ENCODE measurements at places on chromosomes 1 and 21.

DNA sequence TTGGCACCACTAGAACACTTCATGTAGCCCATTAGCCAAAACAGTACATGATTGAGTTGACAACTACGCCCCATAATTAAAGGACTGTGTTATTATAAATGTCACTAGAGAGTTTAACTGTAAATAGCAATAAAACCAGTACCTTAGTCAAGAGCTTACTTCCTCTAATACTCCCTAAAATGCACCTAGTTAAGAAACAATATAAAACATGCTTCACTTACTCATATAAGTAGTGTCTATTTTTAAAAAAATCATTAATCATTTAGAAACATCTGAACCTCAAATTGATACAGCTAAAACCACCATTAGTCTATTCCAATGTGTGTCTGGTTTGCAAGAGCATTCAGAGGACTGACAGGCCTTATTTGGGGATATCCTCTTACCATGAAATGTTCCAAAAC is 25.3 kb downstream of the PTP4A2 start:
- no peak for DNase-seq

DNA sequence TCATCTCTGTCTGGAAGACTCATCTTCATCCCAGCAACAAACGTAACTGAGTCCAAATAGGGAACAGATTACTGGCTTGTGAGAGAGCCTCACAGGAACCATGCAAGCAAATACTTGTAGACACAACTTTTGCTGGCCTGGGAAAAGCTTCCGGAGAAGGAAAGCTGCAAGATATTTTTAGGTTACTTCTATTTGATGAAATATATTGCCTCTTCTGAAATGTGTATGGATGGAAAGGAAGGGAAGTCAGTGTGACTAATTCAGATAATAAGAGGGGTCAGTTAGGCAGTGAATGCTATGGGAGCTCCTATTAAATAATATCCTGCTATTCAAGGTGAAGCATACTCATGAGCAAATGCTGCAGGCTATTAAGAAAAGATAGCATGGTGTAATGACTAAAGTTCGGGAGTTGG is 20.4 kb upstream of the FGGY start:
- DNase-seq = no peak

DNA sequence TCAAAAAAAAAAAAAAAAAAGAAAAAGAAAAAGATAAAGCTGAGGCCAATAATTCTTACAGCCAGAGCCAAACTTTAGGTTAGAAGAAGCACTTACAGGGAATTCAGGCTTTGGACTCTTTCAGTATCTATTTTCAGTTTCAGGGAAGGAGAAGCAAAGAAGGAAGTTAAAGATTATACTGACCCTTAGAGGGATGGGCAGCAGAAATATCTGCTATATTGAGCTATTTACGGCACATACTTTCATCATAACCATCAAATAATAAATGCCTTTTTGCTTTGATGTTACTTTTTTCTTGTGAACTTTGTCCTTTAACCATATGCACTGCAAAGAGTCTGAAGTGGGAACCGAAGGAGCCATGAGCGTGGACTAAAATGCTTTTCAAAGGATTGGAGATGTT is 42.0 kb downstream of the TM2D1 start:
- DNase-seq = no peak

DNA sequence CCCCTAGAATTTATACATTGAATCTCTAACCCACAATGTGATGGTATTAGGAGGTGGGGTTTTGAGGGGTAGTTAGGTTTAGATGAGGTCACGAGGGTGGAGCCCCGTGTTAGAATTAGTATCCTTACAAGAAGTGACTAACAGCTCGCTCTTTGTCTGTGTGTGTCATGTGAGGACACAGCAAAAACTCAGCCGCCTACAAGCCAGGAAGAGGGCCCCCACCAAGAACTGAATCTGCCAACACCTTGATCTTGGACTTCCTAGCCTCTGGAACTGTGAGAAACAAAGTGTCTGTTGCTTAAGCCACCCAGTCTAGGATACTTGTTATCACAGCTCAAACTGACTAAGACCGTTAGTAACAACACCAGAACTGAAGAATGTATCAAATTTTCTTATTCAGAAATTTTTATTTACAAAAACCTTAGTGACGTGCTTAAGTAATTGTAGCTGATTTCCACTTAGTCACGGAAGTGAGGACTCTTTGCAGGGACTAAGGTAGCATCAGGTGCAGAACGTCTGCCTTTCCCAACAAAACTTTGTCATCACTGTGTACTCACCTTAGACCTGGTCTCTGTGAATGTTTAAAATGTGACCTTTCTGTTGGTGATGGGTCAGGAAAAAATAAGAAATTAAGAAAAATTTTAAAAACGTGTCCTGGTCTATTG is 24.5 kb upstream of the LRRC8C start:
- no peak for DNase-seq

GRCh38 chr1:236535662-236536161 is 11.9 kb downstream of the LGALS8 start:
- no peak for DNase-seq

GRCh38 chr1:19706136-19706535 is 41.5 kb downstream of the HTR6 start:
- DNase-seq = no peak

- no peak for DNase-seq
Measured at GRCh38 chr1:21574466-21575151, 65.4 kb downstream of the ALPL start.

DNA sequence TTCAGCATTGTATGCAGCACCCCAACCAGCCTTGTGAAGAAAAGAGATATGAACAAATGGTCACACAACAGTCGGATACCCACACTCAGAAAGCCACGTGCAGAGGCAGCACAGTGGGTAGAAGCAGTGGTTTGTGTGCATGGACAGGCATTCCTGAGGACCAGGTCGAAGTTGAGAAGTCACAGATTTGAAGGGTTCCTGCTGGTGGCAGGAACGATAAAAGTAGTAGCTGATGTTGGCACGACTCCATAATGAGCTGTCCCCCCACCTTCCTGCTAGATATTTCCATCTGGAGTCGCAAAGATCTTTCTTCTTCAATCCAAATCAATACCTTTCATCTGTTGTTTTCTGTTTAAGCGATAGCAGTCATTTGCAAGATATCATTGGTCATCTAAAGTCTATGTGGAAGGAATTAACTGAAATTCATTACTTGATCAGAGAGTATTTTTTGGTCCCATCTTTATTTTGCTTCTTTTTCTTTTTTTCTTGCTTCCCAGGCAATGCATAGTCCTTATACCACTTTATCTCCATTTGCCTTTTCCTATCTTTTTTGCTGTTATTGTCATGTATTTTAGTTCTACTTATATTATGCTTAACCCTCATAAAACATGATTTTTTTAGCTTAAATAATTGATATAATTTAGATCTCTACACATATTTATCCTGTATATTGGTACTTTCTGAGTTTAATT is 176.4 kb downstream of the DHRS3 start:
- no peak for DNase-seq

DNA sequence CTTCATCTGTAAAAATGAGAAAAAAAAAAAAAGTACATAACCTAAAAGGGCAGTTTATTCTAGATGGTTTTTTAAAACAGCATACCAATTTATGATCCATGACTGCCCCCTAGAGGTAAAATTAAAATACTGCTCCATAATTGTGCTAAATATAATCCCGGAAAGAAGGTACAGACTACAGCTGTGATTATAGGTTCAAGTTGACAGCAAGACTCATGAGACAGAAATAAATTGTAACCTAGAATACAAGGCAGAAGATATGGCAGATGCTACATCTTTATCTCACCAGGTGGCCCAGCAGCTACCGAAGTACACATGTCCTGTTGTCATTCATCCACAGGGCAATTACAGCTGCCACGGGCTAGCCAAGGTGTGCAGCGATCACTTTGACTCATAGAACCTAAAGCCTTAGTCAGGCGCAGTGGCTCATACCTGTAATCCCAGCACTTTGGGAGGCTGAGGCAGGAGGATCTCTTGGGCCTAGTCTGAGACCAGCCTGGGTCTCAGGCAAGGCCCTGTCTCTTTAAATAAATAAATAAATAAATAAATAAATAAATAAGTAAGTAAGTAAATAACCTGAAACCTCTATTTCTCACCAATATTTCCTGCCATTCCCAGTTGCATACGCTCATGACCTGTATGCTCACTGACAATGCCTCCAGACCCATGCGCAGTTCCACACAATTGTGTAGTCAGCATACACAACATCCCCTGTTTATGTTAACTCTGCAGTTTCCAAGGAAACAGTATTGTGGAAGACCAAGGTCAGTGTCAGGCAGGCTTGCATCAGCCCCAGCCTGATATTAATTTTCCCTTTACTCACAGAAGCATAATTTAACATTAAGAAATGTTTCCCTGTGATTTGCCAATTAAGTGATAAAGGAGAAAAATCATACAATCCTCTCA is 18.3 kb upstream of the PPIE start:
- no peak for DNase-seq

DNA sequence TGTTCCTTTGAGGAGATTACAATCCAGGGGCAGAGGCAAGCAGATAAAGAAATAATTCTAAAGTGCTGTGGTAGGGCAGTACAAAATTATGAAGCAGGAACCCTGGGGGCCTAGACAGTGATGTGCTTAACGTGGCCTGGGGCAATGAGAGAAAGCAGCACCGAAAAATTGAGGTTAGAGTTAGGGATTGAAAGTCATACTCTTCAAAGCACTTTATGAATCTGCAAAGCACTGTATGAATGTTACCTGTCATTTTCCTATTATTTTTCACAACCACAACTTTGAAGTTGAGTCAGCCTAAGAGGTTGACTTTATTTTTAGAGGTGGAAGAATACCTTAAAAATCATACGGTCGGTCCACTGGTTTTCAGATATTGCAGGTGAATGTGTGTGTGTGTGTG is 183.4 kb upstream of the NFIA start:
- DNase-seq = no peak

DNA sequence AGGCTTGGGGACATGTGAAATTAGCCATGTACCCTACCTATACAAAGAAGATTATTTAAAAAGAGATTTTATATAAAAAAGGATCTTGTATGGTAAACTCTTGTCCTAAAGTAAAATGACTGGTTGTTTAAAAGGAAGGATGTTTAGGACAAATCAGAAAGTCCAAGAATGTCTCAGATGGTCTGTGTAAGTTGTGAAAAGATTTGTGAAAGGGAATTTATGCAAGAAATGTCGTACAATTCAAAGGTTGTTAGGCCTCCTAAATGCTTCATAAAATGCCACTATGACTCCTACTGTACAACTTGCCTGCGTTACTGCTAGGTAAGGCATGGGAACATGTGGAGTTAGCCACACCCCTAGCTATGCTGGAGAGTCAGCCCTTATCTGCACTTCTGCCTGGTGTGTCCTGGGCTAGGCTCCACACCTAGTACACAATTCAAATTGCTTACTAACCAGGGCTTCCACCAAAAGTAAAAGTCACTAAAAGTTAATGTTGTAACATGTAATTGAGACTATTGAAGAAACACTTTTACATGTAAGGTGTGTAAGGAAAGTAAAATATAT is 19.7 kb downstream of the PRDX6 start:
- DNase-seq = no peak

- no peak for DNase-seq
Measured at GRCh38 chr1:90114521-90115141, 119.7 kb downstream of the ZNF326 start.

GRCh38 chr1:88736633-88737248 is 52.7 kb downstream of the PKN2 start:
- no peak for DNase-seq

DNA sequence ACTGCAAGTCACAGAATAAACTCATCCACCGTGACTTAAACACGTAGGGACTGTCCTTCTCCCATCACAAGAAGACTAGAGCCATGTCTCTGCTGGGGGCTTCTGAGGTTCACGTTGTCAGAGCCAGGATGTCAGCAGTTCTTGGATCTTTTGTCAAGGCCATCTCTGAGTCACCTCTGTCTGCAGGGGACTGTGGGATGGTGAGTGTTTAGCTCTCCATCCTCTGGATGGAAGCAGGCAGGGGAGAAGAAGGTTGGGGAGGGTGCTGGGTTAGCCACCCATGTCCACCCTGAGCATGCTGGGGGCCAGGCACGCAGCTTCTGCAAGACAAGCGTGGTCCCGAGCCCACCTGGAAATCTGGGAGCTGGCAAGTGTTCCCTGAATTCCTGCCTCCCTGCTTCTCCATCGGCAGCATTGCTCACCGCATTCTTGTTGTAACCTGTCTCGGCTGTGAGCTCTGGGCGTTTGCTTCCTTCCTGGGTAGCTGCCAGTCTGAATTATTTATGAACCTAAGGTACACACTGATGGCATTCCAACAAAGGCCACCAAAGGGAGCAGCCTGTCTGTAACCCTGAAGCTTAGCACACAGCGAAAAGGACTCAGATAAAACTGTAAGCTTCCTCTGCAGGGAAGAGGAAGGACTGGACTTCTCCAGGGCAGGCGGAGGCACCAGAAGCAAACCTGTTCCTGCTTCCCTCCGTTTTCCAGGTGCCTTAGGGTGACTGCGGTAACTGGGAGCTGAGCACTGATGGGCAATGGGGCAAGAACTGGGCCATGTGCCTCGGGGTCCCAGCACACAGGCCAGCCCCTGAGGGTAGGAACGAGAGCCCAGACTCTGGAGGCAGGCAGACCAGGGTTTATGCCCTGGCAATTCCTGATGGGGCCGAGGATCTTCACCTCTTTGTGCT is 88.6 kb downstream of the RIPK4 start:
- no peak for DNase-seq

GRCh38 chr1:169175461-169175860 is 69.0 kb downstream of the ATP1B1 start:
- DNase-seq = no peak

DNA sequence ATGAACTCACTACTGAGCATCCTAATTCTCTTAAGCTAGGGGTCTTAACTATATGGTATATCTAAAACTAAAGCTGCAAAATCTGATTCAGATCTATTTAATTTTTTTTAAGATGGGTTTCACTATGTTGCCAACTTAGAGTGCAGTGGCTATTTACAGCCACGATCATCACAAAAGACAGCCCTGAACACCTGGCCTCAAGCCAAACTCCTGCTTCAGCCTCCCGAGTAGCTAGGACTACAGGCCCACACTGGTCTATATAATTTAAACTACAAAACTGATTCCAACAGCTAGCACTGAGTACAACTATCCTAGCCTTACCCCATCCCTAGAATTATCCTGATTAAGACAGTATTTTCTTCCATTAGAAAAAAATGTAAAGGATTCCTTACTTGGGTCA is 37.1 kb downstream of the EIF4G3 start:
- DNase-seq = no peak

DNA sequence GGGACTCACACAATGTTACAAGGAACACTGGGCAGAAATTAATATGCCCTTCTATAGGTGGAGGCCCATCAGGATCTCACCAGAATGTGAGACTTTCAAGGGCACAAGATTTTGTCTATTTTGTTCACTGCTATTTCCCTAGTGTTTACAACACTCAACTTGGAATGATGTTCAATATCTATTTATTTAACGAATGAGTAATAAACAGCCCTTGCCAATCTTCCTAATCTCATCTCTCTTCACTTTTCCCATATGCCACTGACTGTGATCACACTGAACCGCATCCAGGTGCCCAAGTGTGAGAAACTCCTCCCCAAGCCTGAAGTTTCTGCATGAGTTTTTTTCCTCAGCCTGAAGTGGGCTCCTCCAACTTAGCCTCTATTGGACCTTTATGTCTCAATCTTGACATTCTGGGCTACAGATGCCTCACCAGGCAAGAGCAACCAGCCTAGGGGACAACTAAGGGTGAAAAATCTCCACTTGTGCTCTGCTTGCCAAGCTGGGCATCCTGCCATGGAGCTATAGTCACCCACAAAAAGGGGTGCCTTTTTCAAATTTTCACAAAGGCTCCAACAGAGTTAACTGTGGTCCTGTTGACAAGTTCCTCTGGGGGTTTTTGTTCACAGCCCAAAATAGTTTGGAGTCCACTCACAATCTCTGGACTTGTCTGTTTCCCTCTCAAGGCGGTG is 105.6 kb downstream of the PLPP3 start:
- peak; percentile 46 for DNase-seq

- no peak for DNase-seq
Measured at GRCh38 chr1:55568732-55569131, 353.6 kb upstream of the USP24 start.

GRCh38 chr1:156259805-156260204 is 11.9 kb upstream of the PAQR6 start:
- DNase-seq = peak; percentile 71

Data from nucleus accumbens (tissue), 56 donors.